Cardiac septum (tissue), 1 donor: ENCODE measurements at places on chromosomes 1 and 21. TPM values are rescaled to one million over a fixed set of nuclear protein-coding genes. Genes with fewer than 3 reads are reported as not detected.

The NRIP1 gene
- total RNA-seq, result 16.7 TPM

GRCh38 chr21:33780631-33781030 lies 135.0 kb downstream of the ATP5PO start:
- no peak for DNase-seq

GRCh38 chr1:114034567-114035303 lies 55.5 kb downstream of the OLFML3 start:
- no peak for DNase-seq

GRCh38 chr1:75274920-75275506 lies 140.8 kb downstream of the LHX8 start:
- DNase-seq, result no peak

- no peak for DNase-seq
Measured at GRCh38 chr1:62494137-62494536, 57.3 kb downstream of the USP1 start.

DNA sequence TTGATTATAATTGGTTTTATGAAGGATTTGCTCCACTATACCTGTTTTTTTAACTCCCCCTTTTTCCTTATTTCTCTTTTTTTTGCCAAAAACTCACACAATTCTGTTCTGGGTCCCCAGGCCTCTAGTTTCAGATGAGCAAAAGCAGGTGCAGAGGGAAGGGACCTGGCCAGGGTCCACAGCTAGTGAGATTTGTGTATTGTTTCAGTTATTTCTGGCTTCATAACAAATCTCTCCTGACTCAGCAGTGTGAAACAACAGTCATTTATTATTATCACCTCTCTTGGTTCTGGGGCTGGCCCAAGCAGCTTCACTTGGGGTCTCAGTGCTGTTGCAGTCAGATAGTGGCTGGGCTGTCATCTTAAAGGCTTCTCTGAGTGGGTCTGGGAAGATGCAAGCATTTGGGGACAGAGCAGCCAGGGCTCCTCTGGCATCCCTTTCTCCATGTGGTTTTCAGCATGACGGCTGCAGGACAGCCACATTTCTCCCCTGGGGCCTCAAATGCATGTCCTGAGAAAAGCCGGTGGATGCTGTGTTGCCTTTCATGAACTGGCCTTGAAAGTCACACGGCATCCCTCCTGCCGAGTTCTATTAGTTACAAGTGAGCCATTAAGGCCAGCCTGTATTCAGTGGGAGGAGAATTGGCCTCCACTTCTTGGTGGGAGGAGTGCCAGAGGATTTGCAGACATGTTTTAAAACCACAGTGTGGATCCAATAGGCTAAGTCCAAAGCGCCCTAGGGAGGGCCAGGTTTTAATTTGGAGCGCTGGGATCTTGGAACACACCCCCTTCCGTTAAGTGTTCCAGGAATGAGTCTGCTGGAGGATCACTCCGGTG lies 137.1 kb downstream of the CAMTA1 start:
- no peak for DNase-seq

The REN gene
- not detected for total RNA-seq

The ARID4B gene
- total RNA-seq, result 17.6 TPM

GRCh38 chr1:31977385-31978131 lies 36.1 kb upstream of the KHDRBS1 start:
- no peak for DNase-seq

The AIRE gene
- 0.11 TPM for total RNA-seq
